ENCODE measurements at places on chromosomes 11 and 22.

GRCh38 chr22:50104141-50104544, 14.3 kb downstream of the MOV10L1 start:
- DNase-seq, result no peak

DNA sequence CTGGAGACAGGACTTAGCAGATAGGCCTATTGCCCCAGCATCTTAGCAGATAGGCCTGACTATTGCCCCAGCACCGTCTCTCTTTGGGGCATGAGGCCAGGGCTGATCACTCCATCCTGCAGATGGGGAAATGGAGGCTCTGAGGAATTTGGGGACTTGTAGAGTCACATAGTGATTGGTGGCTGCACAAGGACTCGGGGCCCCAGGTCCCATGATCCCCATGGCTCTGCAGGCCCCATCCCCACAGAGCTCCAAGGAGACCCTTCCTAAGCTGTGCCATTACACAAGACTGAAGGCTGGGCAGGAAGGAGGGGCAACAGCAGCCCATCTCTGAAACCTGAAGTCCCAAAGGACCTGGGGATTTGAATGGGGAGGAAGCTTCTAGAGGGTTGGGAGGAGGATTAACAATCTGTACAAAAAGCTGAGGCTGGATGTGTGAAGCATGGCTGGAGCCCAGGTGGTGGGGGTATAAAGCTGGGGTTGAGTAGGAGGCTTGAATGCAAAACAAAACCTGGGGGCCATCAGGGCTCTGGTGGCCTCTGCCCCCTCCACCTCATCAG, 1.6 kb downstream of the ARAP1 start:
- DNase-seq, result no peak

GRCh38 chr22:41504397-41504796, 35.5 kb downstream of the ACO2 start:
- no peak for DNase-seq

DNA sequence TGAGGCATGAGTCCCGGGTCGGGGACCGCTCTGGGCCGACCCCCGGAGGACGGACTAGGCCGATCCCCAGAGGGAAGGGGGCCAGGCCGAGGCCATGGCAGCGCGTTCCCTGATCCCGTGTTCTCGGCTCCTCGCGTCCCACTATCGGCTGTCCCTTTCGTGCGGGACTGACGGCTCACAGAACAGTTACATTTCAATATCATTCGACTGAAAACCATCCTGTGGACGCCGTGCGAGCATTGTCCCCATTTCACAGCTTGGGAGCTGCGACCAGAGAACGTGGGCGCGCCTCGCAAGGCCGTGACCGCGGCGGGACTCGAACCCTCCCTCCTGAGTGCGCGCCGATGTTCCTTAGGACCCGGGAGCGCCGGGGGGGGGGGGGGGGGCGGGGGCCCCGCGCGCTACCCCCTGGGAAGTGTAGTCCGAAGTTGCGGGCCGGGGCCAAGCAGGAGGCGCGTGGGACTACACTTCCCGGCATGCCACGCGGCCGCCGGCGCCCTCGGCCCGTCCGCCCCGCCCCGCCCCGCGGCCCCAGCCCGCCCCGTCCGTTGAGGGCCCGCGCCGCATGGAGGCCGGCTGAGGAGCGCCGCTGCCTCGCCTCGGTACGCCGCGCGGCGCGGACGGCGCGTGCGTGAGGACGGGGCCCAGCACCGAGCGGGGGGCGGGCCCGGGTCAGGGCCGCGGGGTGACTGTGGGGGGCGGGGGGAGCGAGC, at the start of gene TRABD:
TSS of gene TRABD (plus strand) at position 539 of the 713 bp plus-strand sequence. CDS start 7,148 bp downstream, outside the sequence.
- peak; percentile 89 for DNase-seq

DNA sequence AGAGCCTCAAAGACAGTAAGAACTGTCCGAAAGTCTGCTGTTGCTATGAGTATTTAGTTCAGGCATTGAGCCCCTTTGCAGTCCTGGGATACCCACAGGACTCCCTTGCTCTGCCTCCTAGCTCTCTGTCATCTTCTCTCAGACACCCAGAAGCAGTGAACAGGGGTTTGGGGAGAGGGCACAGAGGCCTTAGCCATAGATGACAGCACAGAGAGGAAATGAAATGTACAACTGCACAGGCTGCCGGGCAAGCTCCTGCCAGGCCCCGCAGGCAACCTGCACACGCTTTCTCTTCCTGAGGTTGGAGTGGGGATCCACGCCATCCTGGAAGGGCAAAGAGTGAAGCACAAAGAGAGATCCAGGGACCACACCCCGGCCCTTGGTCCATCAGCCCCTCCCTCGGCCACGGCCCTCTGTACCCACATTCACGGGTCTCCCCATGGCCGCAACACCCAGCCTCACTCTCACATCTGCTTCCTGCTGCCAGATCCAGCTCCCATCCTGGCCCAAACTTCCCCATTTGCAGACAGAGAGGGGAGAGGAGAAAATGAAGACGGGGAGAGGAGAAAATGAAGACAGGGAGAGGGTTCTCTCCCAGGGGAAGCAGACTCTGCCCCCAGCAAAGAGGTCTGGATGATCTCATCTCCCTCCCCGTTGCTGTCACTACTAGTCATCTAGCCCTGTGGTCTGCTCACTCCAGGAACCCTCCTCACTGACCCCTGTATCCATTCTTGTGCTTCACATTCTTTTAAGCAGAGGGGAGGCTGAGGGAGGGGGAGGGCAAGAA, 40.7 kb downstream of the CD6 start:
- no peak for DNase-seq

DNA sequence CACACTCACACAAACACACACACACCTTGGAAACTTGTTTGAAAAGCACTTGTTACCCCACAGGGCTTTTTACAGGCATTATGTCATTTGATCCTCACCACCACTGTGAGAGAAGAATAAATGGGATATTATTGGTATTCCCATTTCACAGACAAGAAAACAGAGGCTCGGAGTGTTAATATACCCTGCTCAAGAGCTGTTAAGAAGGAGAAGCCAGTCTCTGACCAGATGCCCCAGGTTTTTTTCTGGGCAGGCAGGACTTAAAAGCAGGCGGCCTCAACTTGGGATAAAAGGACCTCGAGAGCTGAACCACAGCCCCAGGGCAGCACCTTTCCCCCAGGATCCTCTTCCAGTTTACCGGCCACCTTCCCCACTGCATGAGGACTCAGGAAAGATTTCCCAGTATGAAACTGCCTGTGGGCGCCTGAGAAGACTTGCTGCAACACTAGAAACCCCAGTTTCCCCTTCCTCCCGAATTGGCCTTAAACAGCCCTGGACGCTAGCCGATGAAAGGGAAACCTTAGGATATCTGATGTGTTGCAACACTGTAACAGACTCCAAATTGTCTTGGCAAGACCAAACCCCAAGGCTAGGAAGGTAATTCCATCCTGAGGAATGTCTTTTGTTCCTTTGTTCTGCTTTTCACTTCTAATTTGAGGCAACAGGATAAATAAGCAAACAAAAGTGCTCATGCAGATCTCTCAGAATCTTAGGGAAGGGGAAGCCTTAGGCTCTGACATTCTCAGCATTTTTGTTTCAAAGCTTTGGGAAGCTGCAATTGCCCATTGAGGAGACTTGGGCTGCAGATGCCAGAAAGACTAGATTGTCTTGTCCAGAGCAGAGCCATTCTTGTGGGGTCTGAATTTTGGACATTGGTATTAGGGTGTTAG, 173.5 kb downstream of the TRIM29 start:
- no peak for DNase-seq

DNA sequence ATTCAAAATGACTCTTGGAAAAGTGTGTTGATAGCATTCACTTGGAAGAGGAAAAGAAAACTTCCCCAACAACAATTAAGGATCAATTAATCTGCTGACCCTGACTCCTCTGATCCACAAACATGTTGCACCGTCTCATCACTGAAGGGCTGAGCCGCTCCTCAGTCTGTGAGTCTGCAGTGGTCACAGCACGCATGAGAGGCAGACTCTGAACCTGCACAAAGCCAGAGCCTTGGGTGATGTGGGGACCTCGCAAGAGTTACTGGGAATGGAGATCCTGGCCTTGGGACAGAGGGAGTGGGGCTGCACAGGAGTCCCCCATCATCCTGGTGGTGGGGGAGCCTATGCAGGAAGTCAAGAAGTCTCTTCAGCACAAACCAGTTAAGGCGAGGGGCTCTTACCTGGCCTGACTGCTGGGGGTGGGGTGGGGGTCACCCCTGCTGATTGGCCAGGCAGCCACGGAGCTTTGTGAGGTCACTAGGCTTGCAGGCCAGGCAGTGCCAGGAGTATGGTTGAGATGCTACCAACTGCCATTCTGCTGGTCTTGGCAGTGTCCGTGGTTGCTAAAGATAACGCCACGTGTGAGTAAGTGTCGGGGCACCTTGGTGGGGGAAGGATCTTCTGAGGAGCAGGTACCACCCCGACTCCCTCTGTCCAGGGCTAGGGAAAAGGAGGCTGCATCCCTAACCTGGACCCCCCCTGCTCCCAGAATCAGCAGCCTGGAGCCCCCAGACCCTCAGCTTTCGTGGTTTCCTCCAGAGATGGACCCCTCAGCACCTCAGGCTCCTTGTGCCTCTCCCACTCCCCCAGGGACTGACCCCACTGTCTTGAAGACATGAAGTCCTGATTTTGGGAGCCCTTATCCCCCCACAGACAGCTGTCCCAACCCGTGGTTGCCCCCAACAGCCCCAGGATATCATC, at the start of gene ACR:
TSS of gene ACR (plus strand) at position 477 of the 921 bp plus-strand sequence. CDS start at position 509, 32 bp downstream.
- peak; percentile 9 for DNase-seq

- no peak for DNase-seq
Observed at GRCh38 chr11:122068141-122068540, 47.9 kb downstream of the BLID start.

- no peak for DNase-seq
Observed at GRCh38 chr11:117887431-117888138, 11.1 kb upstream of the FXYD6 start.

GRCh38 chr22:24420072-24420976, 7.1 kb upstream of the ADORA2A start:
- DNase-seq, result peak; percentile 80

DNA sequence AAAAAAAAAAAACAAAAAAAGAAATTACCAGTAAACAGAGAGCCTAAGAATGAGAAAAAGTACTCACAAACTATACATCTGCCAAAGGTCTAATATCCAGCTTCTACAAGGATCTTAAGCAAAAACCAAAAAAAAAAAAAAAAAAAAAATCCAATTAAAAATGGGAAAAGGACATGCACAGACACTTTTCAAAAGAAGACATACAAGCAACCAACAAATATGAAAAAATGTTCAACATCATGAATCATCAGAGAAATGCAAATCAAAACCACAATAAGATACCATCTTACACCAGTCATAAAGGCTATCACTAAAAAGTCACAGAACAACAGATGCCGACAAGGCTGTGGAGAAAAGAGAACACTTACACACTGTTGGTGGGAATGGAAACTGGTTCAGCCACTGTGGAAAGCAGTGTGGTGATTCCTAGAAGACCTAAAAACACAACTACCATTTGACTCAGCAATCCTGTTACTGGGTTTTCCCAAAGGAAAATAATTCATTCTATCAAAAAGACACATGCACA, 18.3 kb downstream of the MS4A6A start:
- DNase-seq, result no peak

- no peak for DNase-seq
Observed at GRCh38 chr11:5083602-5084001, 14.2 kb downstream of the OR52E1 start.

- no peak for DNase-seq
Observed at GRCh38 chr11:93967258-93967657, 53.9 kb upstream of the HEPHL1 start.

DNA sequence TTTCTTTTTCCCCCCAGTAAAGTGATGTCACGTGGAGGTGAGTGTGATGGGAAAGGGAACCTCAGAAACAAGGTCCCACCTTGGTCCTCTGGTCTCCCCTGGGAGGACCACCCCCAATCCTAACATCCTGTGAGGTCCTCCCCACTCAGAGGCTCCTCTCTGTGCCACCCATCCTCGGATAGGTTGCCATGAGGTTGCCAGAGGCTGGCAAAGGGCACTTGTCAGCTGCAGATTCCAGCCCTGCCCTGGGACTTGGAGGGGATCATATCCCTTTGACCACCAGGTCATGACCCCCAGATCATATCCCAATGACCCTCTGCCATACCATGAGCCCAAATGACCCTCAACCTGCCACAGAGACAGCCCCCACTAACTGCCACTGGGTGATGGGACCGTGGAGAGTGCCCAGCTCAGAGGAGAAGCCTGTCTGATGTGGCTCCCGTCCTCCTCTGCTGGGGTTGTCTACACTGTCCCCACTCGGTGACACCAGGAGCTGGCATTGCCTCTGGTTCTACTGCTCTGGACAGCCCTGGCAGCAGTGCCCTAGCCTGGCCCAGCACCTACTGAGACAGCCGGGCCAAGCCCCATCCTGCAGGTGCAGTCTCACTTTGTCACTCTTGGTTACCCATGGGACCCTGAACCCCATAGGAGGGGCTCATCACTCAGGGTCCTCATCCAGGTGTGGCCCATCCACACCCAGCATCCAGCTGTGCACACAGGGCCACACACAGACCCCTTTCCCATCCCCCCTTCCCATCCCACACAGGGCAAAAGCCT, 90.2 kb upstream of the KCNQ1OT1 start:
- DNase-seq, result no peak

- no peak for DNase-seq
Observed at GRCh38 chr11:46684367-46684766, 16.1 kb downstream of the ARHGAP1 start.

GRCh38 chr11:117839936-117840813, 15.6 kb upstream of the FXYD2 start:
- no peak for DNase-seq

- peak; percentile 55 for DNase-seq
Observed at GRCh38 chr11:74255741-74256375, 55.6 kb downstream of the P4HA3 start.

DNA sequence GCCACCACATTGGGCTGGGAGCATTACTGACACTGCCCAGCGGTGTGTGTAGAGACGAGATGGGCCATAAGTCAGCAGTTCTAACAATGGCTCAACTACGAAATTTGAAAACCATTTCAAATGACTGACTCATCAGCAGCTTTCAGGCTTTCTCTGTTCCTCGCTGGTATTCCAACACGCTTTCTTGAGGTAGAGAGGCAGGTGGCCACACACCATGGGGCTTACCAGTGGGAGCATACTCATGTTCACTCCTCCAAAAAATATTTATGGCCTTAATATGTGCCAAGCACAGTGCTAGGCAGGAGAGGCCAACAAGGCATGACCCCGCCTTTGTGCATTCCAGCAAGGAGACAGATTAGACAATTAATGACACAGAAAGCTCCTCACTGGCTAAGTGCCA, 20.3 kb downstream of the ARFGAP2 start:
- DNase-seq, result no peak

DNA sequence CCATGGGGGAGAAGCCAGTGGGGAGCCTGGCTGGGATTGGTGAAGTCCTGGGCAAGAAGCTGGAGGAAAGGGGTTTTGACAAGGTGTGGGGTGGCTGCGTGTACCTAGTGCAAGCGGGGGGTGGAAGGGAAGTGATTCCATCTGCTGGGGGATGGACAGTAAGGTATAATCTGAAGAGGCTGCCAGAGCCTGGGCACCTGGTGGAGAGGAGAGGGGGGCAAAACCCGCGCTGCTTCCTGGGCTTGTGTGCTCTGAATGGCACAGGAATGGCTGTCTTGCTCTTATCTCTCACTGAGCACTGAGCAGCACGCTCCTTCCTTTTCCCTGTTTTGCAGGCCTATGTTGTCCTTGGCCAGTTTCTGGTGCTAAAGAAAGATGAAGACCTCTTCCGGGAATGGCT, 988 bp downstream of the BANF1 start:
- DNase-seq, result no peak
